ENCODE measurements at places on chromosomes 12 and 14.

DNA sequence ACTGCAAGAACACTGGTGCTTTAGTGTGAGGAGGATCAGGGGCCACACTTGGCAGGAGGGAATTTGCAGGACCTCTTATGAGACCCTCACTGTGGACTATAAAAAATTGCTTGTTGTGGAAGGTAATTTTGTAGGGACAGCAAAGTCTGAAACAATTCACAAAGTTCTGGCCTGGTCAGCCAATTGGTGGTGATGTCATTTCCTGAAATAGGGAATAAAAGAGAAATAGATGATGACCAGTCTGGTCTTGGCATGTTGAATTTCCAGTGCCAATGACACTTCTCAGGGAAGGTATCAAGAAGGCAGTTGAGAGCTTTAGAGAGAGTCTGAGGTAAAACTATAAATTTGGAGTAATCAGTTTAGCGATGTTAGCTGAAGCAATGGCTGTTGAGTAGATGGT, 129.3 kb upstream of the LMNTD1 start:
- no peak for DNase-seq

DNA sequence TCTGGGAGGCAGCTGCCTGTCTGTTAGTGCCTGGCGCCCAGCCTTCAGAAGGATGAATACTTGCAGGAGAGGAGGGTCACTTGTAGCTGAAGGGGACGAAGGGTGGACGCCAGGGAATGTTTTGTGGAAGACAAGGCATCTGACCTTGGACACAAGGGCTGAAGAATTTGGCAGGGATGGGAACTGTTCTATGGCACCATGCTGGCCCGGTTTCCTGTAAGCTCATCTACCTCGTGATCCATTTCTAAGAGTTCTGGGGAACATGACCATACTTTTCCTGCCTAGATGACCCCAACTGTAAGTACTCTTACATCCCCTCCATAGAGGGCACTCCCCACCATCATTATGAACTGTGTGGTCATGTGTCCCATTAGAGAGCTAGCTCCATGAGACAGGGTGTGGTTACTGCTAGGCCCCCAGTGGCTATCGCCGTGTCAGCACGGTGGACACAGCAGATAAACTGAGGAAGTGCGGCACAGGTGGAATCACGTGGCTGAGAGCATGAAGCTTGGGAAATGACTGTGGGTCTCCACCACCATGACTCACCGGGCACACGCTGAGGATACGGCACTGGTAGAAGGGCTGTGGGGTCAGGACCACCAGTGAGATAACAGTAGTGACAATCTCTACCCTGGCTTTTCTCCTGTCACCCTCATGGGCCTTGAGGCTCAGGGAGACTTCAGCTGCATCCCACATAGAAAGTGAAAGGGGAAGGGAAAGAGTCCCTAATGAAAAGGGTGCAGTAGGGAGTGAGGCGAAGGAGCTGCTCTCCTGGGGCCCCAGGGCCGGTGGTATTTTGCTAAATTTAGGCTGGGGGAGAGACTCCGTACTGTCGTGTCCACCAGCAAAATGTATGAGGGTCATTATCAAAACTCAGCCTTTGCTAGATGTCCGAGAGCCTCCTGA, 252.6 kb downstream of the FOXN3 start:
- no peak for DNase-seq

- DNase-seq: no peak
Measured at GRCh38 chr14:65062096-65063075, 39.9 kb downstream of the MAX start.

GRCh38 chr14:22819151-22819988, 4.1 kb upstream of the SLC7A7 start:
- no peak for DNase-seq
